CD4-positive, alpha-beta memory T cell (primary cell): ENCODE measurements at places on chromosomes 6 and 20. TPM values are rescaled to one million over a fixed set of nuclear protein-coding genes. Genes with fewer than 3 reads are reported as not detected.

Gene BTN1A1
- total RNA-seq: not detected

GRCh38 chr6:21438986-21439352 lies 154.6 kb upstream of the SOX4 start:
- no peak overlapping the region for H3K27ac ChIP-seq
- no peaks in the 10 kb centered on the region for H3K27me3 ChIP-seq
- H3K4me3 ChIP-seq: no peak overlapping the region

DNA sequence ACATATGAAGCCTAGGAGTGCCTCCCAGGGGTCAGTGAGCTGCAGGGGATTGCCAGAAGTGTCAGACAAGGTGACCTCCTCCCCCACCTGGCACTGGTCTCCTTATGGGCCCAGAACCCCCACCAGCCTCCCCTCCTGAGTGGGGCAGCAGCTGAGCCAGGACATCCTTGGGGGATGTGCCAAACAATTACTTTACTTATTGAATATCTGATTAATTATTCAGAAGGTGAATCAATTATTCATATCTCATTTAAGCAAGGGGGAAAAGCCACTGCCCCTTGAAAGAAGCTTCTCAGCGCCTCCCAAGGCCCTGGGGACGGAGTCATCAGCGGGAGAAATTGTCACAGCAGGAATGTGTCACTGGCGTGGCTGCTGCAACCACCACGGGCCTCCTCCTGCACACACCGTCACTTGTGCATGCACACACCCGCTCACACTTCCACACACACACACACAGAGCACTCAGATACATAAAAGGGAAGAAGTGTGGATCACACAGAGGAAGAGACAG lies 123.4 kb upstream of the MAFB start:
- H3K27me3 ChIP-seq: no peaks in the 10 kb centered on the region
- H3K4me1 ChIP-seq: no peaks in the 10 kb centered on the region
- no peak overlapping the region for H3K4me3 ChIP-seq
- no peak overlapping the region for H3K27ac ChIP-seq
- no peaks in the 10 kb centered on the region for H3K36me3 ChIP-seq

- no peaks in the 10 kb centered on the region for H3K4me1 ChIP-seq
- DNase-seq: no peak
- H3K27ac ChIP-seq: no peak overlapping the region
- no peak overlapping the region for H3K4me3 ChIP-seq
- H3K36me3 ChIP-seq: no peaks in the 10 kb centered on the region
Measured at GRCh38 chr20:20076297-20077065, 24.1 kb downstream of the CFAP61 start.

- H3K36me3 ChIP-seq: no peaks in the 10 kb centered on the region
- H3K4me1 ChIP-seq: no peaks in the 10 kb centered on the region
- H3K27me3 ChIP-seq: no peaks in the 10 kb centered on the region
- no peak overlapping the region for H3K27ac ChIP-seq
- DNase-seq: no peak
Measured at GRCh38 chr6:81767163-81767891, 14.8 kb upstream of the TENT5A start.
